Activated CD8-positive, alpha-beta memory T cell treated with anti-CD3 and anti-CD28 coated beads for 24 hours (primary cell): ENCODE measurements at places on chromosomes 2 and 18.

GRCh38 chr2:136332436-136333095 is 214.6 kb upstream of the CXCR4 start:
- DNase-seq, result no peak

DNA sequence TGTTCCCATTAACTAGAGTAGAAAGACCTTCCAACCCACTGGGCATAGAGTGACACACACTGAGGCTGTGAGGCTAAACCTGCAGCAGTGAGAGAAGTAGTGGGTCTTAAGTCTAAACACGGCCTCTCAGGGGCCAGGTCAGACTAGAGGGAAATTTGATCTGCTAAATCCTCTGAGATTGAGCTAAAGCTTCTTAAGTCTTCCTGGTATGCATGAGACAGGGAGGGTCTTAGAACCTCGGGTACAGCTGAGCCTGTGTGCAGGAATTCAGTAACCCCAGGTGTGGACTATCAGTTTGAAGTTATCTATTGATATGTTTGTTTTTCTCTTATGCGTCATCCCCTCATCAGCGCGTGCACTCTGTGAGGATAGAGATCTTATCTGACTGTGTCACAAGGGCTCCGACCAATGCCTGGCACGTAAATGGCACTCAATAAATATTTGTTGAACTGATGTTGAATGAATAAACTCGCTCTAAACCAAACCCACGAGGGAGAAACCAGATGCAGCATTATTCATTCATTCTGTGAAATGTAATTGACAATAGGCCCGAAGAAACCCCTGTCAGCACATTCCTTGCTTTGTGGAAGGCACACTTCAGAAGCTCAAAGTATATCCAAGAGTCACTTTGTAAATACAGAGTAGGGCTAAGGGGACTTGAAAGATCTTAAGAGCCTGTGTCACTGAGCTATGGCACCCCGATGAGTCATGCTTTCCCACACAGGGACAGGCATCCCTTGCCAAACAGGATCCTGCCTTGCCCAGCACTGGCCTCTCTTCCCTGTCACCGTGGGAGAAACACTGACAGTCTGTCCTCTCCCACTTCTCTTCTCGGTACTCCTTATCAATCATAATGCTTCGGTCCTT is 21.7 kb upstream of the RAB10 start:
- DNase-seq, result no peak

DNA sequence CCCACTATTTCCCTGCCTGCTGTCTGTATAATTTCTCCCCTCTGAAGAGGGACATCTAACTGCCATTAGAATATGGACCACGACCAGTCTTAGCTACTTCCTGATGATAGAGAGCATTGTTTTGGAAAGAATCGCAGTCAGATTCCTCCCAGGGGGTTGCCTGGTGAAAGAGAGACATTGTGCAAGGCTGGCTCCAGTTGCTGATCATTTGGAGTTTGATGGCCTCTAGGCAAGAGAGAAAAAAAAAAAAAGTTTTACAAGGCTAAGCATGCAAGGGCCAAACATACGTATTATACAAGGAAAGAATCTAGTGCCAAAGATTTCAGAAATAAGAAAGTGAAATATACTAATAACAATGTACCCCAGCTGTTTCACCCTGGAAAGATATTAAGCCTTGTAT is 182.2 kb downstream of the CMPK2 start:
- no peak for DNase-seq

DNA sequence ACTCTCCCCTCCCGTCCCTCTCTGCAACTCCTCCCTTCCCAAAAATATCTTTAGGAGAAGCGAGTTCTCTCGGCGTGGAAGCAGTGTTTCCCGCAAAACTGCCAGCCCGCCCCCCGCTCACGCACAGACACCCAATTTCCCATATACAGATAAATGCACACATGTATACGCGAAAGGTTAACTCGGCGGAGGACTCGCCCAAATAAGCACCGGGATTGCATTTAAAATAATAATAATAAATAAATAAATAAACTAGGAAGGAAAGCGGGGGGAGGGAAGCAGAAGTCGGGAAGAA is 70.0 kb upstream of the PSMD14 start:
- DNase-seq, result no peak

- DNase-seq, result no peak
Observed at GRCh38 chr2:224039770-224040440, 819 bp upstream of the SERPINE2 start.

DNA sequence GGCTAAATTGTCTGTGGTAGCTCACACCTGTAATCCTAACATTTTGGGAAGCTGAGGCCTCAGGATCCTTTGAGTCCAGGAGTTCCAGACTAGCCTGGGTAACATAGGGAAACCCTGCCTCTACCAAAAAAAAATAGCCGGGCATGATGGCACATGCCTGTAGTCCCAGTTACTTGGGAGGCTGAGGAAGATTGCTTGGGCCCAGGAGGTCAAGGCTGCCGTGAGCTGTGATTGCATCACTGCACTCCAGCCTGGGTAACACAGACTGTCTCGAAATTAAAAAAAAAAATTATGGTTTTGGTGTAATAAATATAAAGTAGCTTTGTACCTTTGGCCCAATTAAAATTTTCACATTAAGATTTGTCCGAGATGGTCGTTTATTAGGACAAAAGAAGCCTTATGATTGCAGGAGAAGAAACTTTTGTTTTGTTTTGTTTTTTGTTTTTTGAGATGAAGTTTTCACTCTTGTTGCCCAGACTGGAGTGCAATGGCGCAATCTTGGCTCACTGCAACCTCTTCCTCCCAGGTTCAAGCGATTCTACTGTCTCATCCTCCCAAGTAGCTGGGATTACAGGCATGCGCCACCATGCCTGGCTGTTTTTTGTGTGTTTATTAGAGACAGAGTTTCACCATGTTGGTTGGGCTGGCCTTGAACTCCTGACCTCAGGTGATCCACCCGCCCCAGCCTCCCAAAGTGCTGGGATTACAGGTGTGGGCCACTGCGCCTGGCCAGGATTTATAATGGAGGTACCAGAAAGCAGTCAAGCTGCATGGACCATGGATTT is 4.1 kb downstream of the MTA3 start:
- no peak for DNase-seq

GRCh38 chr18:48833701-48834412 is 116.9 kb downstream of the SMAD7 start:
- DNase-seq, result peak; percentile 75

DNA sequence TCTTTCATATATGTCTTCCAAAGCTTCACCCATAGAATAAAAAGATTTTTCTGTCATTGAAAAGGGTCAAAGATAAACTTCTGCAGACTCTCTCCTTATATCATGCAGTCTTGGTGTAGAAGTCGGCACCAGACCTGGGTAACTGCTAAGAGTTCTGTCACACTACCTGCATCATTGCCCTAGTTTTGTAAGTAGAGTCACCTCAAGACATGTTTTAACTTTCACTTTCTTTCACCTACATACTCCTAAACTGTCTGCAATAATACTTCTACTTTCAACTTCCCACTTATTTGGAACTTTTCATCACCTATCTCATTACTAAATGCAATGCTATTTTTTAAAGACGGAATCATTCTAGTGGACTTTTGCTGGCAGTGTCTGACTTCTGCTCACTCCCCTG is 475.6 kb upstream of the VRK2 start:
- no peak for DNase-seq

- DNase-seq, result peak; percentile 76
Observed at GRCh38 chr18:57437766-57438671, 2.8 kb downstream of the ONECUT2 start.

GRCh38 chr2:11326677-11327211 is 17.7 kb downstream of the ROCK2 start:
- no peak for DNase-seq

GRCh38 chr18:26190506-26190905 is 35.7 kb upstream of the TAF4B start:
- DNase-seq, result peak; percentile 73

- no peak for DNase-seq
Observed at GRCh38 chr2:170524828-170525565, 190.1 kb upstream of the SP5 start.

DNA sequence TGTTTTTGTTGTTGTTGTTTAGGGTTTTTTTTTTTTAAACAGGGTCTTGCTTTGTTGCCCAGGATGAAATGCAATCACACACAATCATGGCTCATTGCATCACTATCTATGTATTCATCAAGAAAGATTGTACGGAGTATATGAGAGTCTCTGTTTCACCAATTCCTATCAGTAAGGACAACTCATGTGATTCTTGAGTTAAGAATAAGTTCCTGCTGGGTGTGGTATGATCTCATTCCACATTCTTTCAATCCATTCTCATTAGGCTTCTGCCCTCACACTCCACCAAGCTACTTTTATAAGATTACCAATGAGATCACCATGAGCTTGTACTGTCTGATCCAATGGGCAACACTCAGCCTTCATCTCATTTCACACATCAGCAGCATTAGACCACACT is 9.1 kb upstream of the AP1S3 start:
- no peak for DNase-seq

DNA sequence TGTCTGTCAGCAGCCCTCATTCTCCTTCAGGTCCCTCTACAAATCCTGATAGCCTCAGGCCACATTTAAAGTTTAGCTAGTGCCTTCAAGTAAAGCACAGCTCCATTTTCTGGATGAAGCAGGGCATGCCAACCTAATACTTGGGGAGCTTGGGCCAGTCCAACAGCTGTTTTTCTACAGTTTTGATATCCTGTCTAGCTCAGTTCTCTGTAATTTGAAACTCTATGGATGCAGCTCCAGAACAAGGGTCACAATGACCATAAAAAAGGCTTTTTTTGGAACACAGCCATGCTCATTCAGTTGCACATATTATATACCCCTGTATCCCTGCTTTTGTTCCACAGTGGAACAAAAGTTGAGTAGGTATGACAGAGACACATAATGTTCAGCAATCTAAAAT is 373.5 kb downstream of the SUCLG1 start:
- DNase-seq, result no peak

DNA sequence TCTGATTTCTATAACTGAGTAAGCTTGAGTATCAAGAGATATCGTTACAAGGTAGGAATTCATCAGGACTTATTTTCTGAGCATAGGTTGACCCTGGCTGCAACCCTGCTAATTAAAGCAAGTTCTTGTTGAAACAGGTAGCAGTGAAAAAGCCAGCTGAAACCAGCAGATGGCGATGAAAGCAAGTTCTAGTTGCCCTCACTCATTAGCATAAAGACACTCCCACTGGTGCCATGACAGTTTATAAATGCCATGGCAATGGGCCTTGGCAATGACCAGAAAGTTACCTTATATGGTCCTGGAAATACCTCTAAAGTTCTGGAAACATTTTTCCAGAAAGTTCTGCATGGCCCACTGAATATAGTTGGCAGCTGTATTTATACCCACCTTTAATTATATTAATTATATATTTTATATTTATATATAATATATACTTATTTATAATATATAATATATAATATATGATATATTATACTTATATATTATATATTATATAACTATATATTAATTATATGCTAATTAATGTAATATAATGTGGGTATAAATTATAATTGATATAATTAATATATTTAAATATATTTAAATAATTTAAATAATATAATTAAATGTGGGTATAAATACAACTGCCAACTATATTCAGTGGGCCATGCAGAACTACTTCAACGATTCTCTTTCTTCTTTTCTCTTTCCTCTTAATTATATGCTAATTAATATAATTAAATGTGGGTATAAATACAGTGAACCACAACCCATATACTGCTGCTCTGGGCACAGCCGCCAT is 188.0 kb downstream of the CDH7 start:
- no peak for DNase-seq

DNA sequence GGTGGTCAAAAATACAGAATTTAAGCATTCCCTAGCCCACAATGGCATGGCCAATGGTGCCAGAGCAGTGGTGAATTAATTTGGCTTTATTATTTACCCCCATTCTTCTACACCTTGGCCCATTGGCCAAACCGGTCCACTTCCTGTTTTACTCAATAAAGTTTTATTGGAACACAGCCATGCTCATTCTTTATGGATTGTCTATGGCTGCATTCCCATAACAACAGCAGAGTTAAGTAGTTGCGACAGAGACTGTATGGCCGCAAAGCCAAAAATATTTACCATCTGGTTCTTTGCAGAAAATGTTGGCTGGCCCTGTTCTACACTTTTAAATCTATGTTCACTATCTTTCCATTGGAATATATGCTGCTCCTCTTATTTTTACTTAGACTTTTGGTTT is 130.3 kb upstream of the CCDC68 start:
- DNase-seq, result no peak

DNA sequence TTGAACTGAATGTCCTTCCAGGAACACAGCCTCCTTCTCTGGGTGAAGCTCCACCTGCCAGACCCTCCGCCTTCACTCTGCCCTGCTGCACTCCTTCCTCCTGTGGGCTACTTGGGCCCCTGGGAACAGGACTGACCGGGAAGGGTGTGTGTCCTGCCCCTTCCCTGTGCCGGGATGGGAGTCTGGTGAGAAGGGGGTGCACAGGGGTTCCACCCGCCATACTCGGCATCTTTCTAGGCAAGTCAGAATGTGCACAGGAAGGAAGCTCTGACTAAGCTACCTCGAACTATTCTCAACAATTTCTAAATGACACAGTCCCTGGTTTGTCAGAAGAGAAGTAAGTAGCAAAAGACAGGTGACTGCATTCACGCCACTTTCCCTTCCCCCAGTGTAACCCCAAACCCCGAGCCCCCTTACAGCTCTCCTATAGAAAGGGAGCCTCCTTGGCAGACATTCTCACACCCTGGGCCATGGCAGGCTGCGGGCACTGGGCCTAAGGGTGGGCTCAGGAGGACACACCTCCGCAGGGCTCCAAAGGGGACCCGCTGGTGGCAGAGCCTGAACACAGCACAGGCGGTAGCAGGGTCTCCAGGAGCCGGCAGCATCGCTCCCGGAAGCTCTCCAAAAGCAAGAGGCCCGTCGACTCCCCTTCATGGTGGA is 184.1 kb downstream of the HDAC4 start:
- DNase-seq, result peak; percentile 82

- no peak for DNase-seq
Observed at GRCh38 chr2:205273148-205273547, 409.2 kb upstream of the NRP2 start.

- no peak for DNase-seq
Observed at GRCh38 chr2:19738707-19739106, 163.1 kb downstream of the TTC32 start.

DNA sequence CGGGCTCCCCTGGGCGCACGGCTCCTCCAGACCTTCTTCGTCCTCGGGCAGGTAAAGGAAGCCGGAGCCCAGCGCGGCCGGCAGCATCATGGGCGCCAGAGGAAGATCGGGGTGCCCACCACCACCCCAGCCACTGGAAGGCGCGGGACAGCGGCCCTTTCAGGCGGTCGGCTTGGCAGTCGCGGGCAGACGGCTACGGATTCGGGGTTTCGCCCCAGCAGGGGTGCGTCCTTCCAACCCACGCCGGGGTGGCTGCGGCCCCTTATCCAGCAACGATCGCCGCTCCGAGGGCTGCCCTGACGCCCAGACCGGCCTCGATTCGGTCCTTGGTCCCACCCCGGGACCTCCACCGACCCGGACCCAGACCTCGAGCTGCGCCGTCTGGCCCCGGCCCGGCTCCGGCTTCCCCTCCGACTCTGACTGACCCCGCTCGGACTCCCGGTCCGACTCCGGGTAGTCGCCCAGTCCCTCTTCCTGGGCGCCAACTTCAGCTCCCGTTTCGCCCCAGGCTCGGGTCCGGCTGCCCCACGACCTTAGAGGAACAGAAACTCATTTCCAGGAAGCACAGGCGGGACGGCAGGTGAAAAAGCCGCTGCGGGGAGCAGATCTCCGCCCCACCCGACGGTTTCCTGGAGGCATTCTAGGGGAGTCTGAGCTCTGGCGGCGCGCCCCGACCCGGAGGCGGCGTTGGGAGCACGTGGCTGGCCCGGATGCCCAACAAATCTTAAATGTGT is 30.2 kb upstream of the SSB start:
- peak; percentile 71 for DNase-seq

GRCh38 chr2:166862468-166863132 is 25.7 kb upstream of the XIRP2 start:
- DNase-seq, result no peak
